Brain microvascular endothelial cell (primary cell): ENCODE measurements at places on chromosomes 2 and 18.
A peak's percentile ranks its signal among the peaks of the same experiment; 100 is the strongest.

GRCh38 chr2:207041786-207042554 lies 102.7 kb downstream of the CPO start:
- no peak for DNase-seq

DNA sequence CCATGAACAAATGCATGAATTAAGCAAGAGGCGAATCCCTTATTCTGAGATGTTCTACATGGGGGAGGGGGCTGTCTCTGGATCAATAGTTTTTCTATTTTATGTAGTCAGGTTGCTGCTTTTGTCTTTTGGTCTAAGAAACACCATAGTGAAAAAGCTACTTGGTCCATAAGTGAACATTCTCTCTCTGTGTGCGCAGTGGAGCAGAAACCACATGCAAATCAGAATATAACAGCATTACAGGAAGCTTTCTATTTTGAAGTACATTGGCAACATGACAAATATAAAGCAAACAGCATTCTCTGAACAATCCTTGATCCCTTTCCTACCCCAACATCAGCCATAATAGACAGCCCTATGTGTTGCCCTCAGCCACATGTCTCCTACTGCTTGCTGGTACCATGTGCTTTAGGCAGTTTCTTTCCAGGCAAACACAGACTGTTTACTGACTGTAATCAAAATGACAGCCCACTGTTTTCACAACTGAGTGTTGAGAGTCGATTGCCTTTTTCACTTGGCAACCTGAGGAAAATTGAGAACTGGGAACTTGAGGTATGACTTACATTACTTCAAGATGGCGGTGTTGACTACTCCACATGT lies 10.6 kb downstream of the SCN3A start:
- no peak for DNase-seq

DNA sequence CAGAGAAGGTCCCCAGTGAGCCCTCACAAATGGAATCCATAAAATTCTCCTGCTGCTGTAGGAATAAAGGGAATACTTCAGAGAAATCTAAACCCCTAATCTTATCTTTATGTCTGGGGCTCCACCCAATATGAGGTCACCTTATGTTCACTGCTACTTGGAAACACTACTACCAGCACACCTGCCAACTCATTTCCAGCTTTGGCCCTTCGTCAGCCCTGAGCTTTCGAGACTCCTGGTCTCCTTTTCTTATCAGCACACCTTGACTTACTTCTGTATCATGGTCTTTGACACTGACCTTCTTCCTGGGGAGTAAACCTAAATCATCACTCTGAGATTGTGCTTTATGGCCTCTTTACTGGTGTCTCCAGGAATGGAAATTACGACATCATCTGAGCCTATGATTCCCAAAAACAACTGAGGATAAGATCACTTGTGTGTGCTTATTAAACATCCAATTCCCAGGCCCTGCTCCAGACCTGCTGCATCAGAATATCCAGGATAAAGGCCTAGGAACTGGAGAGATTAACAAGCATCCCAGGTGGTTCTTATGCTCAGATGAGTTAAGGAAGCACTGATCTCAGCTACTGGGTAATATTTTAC lies 22.2 kb upstream of the ASNSD1 start:
- no peak for DNase-seq

DNA sequence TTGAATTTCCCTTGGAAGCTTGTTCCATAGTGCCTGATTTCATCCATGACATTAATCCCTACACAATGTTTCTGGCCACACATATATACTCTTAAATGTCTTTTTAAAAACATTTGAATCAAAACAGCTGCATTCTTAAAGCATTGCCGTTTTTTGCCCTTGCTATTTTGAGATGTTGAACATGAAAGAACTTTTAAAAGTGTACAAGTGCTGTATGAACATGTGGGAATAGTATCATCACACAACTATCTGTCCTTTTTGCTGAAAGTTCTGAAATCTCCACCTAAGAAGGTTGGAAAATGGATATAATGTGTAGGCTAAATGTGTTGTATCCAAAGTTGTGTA lies 318.7 kb upstream of the UBE2E3 start:
- DNase-seq: no peak

DNA sequence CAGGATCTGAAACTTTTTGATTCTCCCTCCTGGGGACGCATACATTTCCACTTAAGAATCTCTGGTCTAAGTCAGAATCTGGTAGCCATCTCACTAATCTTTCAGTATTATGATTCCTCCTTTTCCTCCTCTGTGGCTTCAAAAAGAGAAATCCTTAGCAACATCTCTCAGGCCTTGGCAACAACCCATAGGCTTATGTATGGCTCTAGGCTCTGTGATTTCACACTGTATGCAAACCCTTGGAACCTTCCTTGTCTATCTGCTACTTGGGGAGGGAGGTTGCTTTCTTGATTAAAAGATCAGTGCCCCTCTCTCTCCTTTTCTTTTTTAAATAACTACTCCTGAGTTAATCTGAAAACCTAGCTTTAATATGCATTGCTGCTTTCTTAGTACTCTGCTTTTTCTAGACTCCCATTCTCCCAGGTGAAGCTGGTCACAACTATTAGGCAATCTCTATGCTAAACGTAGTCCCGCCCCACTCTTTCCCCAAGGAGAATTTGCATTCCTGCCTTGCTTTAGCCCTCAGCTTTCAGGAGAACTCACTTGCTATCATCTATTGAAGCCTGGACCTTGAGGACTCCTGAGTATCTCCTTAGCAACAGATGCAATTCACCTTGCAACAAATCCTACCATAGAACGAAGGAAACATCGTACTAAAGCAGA lies 72.2 kb upstream of the L3MBTL4 start:
- no peak for DNase-seq

GRCh38 chr18:6219116-6219717 lies 195.5 kb downstream of the L3MBTL4 start:
- peak; percentile 49 for DNase-seq

GRCh38 chr2:11681722-11682589 lies 12.0 kb upstream of the NTSR2 start:
- no peak for DNase-seq

GRCh38 chr2:144152817-144153271 lies 367.1 kb downstream of the ZEB2 start:
- DNase-seq: peak; percentile 76

- DNase-seq: no peak
Observed at GRCh38 chr18:30712383-30712782, 330.2 kb downstream of the DSC3 start.

GRCh38 chr18:36477776-36478175 lies 180.3 kb downstream of the FHOD3 start:
- DNase-seq: no peak

DNA sequence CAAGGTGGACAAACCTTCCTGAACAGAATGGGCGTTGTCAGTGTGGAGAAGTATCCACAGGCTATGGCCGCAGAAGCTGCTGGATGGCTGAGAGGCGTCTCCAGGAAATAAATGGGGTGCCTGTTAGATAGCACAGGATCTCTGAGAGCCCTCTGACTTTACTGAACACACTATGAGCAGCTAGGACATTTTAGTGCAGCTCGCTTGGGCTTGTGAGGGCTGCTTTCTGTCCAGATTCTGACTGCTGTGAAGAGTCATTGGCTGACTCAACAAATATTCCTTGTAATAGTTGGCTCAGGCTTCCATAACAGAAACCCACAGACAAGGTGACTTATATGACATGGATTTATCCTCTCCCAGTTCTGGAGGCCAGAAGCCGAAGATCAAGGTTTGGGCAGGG lies 100.2 kb upstream of the SNTG2 start:
- DNase-seq: no peak

DNA sequence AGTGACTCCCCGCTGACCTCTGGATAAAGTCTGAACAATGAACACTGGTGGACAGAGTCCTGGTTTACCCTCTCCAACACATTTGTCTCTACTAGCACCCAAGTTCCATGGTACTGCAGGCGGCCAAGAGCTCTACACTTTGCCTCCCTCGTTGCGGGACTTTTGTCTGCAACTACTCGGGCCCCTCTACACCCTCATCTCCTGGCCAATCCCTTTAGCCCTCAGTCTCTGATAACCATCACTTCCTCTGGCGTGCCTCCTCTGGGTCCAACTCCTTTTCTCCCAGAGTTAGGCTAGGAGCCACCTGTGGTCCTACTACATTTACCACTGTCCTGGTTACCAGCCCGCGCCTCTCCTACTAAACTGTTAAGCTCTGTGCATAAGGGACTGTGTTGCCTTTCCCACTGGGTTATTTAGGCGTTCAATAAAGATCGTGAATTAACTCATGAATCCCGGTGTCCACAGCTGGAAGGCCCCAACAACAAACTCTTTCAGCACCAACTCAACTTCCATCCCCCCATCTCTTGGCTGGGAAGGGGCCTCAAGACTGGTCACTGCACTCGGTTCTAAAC lies 757 bp downstream of the HDHD2 start:
- DNase-seq: peak; percentile 1

GRCh38 chr2:54183972-54184371 lies 68.6 kb downstream of the ACYP2 start:
- no peak for DNase-seq

- DNase-seq: no peak
Observed at GRCh38 chr18:55840601-55841170, 252.7 kb upstream of the TCF4 start.
